NCI-H1105 treated with DMSO at 0.1 percent for 48 hours (cell line): ENCODE measurements at places on chromosomes 7 and 10.

DNA sequence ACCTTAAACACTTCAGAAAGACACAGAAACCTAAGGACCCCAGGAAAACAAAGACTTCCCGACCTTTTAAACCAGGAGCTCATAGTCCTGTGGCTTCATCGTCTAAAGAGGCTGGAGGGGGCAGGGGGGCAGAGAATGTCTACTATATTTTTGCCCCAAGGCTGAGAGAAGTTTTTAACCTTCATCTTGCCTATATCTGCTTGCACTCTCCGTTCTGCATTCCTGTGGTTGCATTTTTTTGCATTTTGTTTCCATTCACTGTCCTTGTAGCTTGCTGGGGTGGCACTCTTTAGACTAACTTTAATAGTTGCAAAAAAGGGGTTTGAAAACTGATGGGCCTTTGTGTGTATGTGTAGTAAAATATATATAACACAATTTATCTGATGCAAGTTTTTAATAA lies 23.7 kb downstream of the PRKAR2B start:
- no peak for DNase-seq

- DNase-seq, result no peak
These were observed 1.9 kb upstream of the MYH16 start for GRCh38 chr7:99270702-99271101.

- DNase-seq, result no peak
These were observed 293.9 kb downstream of the C7orf25 start for GRCh38 chr7:42617806-42618457.

GRCh38 chr7:67371429-67372305 lies 375.0 kb downstream of the TYW1 start:
- peak; percentile 75 for DNase-seq

DNA sequence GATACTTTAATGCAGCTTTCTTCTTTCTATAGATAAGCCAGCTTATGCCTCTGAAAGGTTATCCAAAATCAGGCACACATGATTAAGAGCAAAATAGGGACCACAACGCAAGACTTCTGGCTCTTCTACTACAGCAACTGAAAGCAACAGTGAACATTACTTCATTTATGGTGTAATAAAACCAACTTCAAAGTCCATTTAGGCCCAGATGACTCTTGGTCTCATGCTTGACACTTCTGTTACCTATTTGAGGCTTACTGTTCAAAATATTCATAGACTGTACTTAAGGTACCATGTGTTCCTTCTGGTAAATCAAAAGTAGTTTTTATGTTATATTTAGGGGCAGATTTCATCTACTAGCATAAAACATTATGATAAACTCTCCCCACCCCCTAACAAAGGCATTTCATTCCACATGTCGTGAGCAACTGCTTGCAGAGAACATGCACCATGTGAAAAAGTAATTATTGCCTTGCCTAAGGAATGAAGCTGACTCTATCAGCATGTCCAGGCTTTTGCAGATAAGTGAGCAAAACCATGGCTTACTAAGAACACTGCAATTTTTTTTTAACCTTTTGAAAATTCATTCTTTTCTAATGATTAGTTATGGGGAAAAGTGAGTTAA lies 154.9 kb upstream of the ITGB1 start:
- DNase-seq, result no peak

GRCh38 chr10:59885430-59886134 lies 20.8 kb downstream of the CCDC6 start:
- no peak for DNase-seq
